ENCODE measurements at places on chromosomes 7 and 10. TPM values are rescaled to one million over a fixed set of nuclear protein-coding genes. Genes with fewer than 3 reads are reported as not detected.

SLC13A4 gene
- total RNA-seq, result not detected

DNA sequence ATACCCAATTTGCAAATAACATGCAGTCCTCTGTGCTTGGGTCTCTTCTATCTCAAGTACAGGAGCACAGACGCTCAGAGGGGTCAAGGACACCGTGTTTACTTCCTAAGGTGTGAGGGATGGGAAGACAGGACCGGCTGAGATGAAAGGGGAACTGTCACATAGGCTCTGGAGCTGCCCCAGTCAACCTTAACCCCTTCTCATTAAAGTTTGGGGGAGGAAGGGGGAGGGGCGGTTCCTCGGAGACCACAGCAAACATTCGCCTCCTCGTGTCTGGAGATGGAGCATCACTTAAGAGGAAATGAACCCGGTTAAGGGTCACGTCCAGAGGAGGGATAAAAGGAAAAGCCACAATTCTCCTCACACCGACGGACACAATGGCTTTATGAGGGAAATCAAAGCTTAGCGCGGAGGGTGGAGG is 1.1 kb downstream of the SH3PXD2A start:
- peak; percentile 57 for DNase-seq

DNA sequence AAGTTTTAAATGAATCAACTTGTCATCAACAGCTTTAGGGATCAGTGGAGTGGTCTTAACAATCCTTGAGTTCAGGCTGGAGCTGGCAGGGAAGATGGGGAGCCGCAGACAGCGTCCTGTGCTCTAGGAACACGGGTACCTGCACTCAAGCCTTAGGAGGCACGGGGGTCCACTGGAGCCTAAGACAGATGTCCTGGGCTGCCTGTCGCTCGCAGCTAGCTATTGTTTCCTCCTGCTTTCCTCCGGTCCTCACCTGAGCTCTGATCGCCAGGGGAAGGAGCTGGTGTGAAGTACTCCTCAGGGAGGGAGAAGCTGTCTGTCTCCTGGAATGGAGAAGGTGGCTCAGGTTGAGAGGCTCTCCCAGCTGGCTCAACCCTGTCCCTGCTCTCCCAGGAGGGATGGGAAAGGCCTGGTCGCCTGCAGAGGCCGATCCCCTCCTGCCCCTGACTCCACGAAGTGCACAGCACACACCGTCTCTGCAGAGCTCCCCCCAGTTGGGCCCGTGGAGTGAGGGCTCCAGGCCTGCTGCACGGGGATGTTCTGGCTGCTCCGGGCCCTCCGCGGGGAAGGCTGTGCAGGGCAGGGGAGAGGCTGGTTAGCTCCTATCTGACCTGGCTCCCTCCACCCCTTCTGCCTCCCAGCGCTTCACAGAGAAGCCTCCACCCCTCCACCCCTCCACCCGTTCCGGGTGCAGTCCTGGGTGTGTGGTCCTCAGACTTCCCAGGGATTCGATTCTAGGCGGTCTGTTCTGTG is 14.5 kb upstream of the PYROXD2 start:
- DNase-seq, result no peak

- no peak for DNase-seq
These were observed 234.1 kb upstream of the KMT2E start for GRCh38 chr7:104779888-104780287.

GTF2IRD1 gene
- 17.3 TPM for total RNA-seq

DNA sequence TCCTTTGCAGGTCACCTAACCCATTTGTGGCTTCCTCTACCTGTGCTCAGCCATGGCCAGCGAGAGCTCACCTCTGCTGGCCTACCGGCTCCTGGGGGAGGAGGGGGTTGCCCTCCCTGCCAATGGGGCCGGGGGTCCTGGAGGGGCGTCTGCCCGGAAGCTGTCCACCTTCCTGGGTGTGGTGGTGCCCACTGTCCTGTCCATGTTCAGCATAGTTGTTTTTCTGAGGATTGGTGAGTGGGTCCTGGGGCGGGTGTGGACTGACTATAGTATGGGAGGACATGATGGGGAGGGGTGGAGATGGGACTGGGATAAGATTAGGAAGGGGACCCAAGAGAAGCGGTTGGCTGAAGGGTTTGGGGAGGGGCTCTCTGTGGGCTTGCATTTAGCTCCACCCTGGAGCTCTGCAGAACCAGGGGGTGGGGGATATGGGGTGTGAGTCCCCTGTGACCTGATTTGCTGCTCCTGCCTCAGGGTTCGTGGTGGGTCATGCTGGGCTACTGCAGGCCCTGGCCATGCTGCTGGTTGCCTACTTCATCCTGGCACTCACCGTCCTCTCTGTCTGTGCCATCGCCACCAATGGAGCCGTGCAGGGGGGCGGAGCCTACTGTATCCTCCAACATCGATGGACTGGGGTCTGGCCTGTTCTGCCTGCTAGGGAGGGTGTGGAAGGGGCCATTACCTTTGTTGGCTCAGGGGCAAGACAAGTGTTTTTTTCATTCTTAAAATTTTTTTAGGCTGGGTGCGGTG is 1.8 kb downstream of the SLC12A9 start:
- DNase-seq, result no peak

- no peak for DNase-seq
These were observed 355.0 kb downstream of the RNLS start for GRCh38 chr10:88228130-88228529.

ATXN7L1 gene
- total RNA-seq, result 23.8 TPM

DNA sequence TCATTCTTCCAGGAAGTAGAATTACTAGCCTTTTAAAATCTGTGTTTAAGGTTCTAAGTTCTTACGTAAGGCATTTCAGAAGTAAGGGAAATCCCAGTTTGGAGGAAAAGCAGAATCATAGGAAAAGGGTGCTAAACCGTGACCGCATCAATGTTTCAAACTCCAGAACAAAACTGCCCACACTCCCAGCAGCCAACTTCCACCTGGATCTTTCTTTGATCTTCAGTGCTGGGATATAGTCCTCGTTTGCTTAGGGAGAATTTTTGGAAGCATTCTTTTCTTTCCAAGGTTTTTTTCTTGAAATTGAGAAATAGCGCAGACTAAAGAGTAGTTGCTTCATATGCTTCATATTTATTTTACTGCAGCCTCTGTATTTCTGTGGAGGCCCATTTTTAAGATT is 8.9 kb downstream of the PROSER2 start:
- DNase-seq, result no peak

TMEM139 gene
- 3.7 TPM for total RNA-seq

ANKRD1 gene
- total RNA-seq, result 1.6 TPM

STAMBPL1 gene
- 5.1 TPM for total RNA-seq

MLXIPL gene
- total RNA-seq, result 91.5 TPM

All from mesenteric fat pad (tissue), 1 donor.